NCI-H187 treated with DMSO at 0.1 percent for 48 hours (cell line): ENCODE measurements at places on chromosomes 6 and 20.

DNA sequence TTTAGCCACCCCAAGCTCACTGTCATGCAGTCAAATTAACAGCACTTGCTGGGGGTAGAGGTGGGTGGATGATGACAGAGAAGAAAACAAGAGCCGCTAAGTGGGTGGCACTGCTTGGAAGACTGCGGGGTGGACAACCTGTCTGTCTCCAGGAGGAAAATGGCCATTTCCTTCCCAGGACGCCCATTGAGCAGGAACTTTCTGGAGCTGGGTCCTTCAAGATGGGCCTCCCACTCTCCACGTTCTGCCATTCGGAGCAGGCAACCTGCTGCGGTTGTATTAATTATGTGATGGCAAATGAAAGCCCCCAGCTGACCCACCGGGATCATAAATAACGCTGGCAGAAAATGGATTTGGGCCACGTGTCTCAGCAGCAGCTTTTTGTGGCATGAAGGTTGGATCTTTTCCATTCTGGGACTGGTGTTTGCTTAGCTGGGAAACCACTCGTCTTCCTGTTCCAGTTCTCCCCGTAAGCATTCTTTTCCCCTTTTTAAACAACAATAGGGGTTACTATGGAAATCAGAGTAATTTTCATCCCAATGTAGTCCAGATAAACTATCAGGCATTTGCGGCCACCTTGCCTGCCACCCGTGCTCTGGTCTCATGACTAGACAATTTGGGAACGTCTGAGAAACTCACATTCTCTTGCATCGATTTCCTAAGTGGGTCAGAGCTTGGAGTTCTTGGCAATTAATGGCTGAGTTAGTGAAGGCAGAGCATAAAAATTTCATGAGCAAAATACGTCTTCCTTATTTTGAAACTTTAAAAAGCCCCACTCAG is 215.5 kb downstream of the ANKRD60 start:
- no peak for DNase-seq

- no peak for DNase-seq
These were observed 73.7 kb downstream of the AFG1L start for GRCh38 chr6:108368431-108369030.

GRCh38 chr20:19344341-19344740 is 131.9 kb downstream of the SLC24A3 start:
- no peak for DNase-seq

- no peak for DNase-seq
These were observed 63.2 kb downstream of the SEL1L2 start for GRCh38 chr20:13927171-13927570.

GRCh38 chr20:58113716-58114115 is 114.7 kb downstream of the ANKRD60 start:
- DNase-seq, result no peak

DNA sequence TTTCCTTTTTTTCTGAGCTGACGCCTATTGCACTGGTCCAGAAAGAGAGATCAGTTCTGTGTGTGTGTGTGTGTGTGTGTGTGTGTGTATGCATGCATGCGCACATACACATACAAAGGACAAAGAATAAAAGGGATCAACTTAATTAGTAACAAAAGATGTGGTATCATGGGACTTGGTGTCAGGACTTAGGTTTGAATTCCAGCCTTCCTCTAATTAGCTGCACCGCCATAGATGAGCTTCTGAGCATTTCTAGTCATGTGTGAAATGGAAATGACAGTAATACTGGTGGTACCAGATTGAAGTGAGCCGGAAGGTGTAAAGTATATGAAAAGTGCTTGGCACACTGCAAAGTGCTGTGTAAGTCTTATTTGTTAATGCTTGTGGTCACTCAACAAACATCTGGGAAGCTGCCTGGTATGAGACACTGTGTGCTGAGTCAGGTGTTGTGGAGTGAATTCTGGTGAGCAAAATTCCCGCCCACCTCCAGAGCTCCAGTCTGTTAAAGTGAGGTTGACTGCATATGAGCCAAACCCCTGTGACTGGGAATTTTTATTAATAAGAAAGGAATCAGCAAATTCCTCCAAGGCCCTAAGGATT is 12.4 kb downstream of the DAAM2 start:
- no peak for DNase-seq

GRCh38 chr6:13868236-13868635 is 53.9 kb upstream of the MCUR1 start:
- no peak for DNase-seq

DNA sequence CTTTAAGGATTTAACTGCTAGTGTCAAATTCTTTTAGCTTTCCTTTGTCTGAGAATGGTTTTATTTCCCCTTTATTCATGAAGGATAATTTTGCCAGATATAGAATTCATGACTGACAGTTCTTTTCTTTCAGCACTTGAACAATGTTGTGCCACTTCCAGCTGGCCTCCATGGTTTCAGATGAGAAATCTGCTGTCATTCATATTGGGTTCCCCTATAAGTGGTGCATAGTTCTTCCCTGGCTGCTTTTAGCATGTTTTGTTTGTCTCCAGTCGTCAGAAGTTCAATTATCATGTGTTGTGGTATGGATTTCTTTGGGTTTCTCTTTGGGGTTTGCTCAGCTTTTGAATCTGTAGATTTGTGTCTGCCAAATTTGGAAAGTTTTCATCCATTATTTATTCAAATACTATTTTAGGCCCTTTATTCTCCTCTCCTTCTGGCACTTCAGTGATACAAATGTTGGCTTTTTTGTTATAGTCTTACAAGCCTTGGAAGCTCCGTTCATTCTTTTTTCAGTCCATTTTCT is 76.3 kb upstream of the TGM3 start:
- no peak for DNase-seq

GRCh38 chr6:116290799-116291198 is 11.1 kb upstream of the TSPYL1 start:
- DNase-seq, result no peak

DNA sequence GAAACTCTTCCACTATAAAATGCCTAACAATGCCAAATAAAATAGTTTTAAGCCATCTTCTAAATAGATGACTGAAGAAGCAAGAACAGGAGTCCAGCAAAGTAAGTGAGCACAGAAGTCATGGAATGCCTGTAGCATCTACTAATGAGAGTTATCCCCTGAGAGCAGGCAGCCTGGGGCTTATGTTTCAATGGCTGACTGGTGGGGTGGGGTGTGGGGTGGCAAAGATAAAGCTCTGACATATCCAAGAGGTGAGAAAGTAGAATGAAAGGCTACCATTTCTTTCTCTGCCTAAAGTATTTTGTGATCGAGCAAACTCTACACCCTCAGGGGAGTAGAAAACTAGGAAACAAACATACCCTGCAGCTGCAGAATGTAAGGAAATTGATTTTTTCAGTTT is 348.8 kb downstream of the TFAP2B start:
- DNase-seq, result no peak

DNA sequence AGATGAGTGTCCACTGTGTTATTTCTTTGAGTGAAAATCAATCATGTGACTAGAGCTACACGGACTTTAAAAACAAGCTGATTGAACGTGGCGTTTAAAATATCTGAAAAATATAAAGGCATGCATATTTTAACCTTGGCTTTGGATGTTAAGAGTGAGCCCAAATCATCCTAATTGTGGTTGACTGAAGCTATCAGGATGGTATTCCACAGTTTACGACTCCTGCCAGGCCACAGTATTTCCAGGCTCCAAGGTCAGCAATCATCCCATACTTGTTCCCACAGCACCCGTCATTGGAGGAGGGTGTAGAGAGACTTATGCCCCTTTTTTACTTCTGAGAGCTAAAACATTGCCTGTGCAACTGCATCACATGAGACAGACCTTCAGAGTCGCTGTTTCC is 43.2 kb upstream of the TMX4 start:
- no peak for DNase-seq

DNA sequence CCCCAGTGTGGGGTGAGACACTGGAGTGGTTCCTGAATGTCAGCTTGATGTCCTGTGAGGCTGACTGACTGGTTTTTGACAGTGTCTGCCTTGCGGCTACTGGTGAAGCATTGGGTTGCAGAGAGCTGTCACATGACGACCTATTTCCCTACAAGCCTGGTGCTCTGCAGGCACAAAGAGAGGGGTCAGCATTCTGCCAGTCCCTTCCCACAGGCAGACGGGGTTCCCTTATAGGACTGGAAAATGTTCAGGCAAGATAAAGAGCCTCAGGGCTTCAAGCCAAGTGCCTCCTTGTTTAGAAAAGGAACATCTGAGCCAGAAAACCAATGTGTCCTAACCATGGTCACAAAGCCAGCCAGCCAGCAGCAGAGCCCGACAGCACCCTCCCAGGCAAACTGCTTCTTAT is 11.0 kb downstream of the LY86 start:
- DNase-seq, result no peak

DNA sequence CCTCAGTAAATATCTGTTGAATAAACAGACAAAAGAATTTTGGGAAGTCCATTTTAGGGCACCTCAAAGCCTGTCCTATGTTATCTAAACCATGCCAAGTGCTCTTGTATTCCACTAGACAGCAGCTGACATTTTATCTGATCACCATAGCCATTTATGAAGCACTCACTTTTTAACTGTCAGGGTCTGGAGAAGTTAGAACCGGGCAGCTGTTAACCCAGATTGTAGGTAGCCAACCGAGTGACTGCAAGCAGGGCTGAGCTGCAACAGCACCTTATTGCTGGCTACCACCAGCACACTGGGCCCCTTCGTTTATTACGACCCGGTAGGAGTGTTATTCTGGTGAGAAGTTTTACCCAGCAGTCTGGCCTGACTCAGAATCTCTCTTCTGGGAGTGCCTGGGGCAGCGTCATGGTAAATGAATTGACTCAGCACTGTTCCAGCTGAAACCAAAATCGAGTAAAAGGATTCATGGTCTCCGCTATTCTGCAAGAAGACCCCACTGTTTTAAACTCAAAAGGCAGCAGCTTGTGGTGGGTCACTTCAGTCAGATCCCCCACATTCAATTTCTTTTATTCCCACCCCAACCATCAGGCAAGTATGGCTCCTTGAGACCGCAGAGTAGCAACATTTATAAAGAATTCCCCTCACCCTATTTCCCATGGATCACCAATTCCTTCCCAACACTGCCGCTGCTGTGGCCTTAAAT is 1.7 kb downstream of the UBE2V1 start:
- DNase-seq, result no peak

DNA sequence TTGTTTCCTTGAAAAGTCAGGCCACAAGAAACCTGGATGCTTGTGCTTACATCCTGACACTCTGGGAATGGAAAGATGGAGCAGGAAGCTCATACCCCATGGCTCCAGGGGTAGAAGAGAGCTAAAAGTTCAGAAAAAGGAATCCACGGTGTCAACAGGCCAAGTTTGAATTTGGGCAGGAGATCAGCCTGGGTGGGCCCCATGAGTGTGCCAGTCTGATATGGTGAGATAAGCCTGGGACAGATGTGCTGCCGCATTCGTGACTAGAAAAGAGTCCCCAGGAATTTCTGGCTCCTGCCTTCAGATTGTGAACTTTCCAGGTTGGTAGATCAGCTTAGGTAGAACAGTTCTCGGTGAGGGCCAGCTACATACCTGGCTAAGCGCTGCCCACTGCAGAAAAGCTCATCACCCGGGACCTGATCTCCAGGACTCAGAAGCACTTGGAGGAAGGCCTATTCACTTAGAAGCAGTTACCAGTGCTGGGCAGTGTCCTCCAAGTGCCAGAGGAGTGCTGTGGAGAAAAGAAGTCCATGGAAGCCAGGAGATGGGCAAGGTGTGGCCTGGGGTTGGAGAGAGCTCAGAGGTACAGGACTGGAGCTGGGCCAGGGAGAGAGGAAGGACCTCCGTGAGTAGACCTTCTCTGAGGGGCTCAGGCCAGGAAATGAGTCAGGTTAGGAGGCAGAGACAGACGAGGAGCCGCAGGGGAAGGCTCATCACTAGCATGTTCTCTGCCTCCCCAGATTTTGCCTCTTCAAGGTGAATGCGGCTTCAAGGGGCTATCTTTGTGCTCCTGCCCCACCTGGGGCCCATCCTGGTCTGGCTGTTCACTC is at the start of gene TSPO2:
TSS of gene TSPO2 (plus strand) at position 242 of the 830 bp plus-strand sequence. CDS start at position 761, 519 bp downstream.
- DNase-seq, result no peak

GRCh38 chr6:148677594-148678476 is 69.0 kb upstream of the UST start:
- no peak for DNase-seq

DNA sequence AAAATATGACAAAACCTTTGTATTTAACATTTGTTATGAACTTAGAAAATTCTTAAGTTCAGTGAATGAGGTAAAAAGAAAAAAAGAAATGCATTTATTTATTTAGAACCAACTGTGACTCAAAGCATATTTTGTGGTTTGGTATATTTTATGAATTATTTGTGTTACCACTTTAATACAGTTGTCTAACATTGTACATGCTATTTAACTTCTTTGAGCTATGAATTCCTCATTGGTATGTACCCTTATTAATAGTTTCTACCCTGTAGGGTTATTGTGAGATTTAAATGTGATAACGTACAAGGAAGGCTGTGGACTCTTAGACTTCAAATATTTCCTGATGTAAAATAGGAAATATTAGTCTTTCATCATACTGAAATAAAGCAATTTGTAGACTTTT is 162.6 kb downstream of the MMUT start:
- no peak for DNase-seq

DNA sequence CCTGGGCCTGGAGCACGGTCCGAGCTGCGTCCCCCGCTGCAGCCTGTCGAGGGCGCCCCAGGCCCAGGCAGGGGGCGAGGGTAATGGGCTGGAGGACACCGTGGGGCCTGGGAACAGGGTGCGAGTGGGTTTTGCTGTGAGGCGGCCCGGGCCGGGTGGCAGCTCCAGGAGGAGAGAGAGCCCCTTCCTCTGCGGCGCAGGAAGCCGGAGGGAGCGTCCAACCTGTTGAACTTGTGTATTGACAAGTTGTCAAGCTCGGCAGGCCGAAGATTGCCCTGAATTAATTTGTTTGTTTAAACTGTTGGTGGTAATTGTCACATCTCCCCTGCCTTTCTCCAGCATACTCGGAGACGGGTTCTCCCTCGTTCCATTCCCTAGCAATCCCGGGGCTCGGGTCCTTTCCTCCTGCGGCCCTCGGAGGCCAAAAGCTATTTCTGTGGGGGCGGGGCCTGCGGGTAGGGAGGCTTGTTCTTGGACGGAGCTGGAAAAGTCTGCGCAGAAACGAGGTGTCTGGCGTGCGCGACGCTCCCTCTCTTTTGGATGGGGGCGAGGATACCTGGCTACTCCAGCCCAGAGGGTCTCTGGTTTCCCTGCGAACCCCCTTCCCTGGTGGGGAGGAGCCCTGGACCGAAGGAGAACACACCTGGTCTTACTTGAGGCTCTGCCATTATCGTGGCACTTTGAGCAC is 9.9 kb downstream of the NR2E1 start:
- DNase-seq, result no peak

DNA sequence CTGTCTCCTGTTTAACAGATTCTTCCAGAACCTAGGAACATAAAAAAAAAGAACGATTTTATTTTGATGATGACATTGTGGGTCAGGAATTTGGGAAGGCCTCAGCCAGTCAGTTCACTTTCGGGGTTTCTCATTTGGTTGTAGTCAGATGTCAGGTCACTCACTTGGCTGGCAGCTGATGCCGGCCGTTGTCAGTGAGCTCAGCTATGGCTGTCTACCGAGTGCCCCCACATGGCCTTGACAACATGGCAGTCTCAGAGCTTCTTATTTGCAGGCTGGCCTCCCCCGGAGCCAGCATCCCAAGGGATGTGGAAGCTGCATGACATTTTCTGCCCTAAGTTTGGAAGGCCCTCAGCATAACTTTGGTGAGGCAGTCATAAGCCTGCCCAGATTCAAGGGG is 11.5 kb downstream of the RNF217 start:
- no peak for DNase-seq

GRCh38 chr6:170128346-170128745 is 162.5 kb downstream of the DLL1 start:
- no peak for DNase-seq
